NCI-H1092 (cell line): ENCODE measurements at places on chromosomes 1 and 21.

- no peak for DNase-seq
These were observed 192.8 kb upstream of the ADGRL2 start for GRCh38 chr1:81607924-81608323.

DNA sequence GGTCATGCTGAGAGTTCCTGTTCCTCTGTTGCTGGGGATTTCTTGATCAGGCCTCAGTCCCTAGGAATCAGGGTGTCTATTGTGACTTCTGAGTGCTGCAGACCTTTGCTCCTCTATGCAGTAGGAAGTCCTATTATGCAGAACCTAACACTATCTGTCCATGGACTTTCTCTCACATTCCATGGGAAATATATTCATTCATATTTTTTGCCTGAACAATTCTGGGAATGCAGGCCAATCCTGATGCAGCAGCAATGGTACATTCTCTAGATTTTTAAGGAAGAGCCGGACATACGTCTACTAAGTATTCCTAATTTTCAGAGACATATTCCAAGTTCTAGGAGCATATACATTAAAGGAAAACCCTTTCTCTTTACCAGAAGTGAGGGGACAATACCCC lies 61.1 kb upstream of the C1orf87 start:
- DNase-seq, result no peak

GRCh38 chr1:88892357-88892877 lies 1.1 kb upstream of the GTF2B start:
- no peak for DNase-seq

DNA sequence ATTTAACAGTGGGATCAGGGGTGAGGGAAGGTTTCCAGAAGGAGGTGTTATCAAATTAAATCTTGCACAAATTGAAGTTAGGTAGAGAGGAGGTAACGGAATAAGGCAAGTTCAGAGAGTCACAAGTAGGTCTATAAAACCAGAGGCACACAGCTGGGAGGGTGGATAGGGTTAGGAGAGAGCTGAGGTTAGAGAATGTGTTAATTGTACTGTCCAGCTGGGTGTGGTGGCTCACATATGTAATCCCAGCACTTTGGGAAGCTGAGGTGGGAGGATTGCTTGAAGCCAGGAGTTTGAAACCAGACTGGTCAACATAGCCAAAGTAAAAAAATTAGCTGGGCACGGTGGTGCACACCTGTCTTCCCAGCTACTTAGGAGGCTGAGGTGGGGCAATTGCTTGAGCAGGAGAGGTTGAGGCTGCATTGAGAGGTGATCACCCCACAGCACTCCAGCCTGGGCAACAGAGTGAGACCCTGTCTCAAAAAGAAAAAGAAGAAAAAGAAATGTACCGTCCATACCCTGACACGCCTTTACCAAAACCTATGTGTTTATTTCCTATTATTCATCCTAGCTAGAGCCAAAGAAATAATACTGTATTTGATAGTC lies 20.2 kb downstream of the SPATA45 start:
- no peak for DNase-seq

GRCh38 chr21:34801519-34802132 lies 132.8 kb downstream of the CLIC6 start:
- no peak for DNase-seq

DNA sequence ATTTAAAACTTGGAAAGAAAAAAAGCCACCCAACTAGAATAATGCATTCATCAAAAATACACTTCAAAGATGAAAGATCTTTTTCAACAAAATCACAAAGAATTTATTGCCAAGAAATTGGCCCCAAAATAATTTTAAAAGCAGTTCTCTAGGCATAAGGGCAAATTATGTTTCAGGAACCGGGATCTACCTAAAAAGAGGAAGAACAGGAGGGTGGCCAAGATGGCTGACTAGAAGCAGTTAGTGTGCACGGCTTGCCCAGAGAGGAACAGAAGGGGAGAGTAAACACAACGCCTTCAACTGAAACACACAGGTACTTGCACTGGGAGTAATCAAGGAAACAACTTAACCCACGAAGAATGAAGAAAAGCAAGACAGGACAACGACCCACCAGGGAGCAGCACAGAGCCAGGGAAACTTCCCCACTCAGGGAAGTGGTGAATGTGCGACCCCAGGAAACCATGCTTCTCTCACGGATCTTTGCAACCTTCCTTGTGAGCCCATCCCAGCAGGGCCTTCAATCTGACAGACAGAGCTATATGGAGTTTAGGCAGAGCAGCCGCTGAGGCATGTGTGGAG lies 46.1 kb downstream of the ACKR1 start:
- no peak for DNase-seq

GRCh38 chr1:77313491-77313890 lies 31.7 kb downstream of the AK5 start:
- DNase-seq, result no peak

DNA sequence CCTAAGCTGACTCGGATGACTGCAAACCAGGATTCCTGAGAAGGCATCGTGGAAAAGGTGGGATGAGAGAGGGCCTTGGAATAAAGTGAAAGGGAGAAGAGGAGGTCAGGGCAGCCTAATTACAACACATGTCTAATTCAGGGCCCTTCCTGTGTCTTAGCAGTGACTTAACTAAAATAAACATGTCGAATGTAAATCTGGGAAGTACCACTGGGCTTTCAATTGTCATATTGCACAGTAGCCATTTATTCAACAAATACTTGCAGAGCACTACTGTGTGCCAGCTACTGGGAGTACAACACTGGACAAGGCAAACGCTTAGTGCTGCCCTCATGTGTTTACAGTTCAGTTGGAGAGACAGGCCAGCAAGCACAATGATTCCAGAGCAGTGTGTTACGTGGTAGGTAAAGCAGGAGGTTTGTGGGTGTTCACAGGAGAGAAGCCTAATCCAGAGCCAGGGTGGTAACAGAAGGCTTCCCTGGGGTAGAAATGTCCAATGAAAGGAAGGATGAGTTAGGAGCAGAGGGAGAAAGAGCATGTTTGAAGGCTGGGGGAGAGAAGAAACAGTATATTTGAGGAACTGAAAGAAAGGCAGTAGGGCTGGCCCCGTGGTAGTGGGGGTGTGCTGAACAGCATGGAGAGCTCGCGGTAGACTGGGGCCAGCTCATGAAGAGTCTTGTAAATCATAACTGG lies 38.0 kb upstream of the RASAL2 start:
- no peak for DNase-seq

GRCh38 chr1:55632058-55632457 lies 416.9 kb upstream of the USP24 start:
- no peak for DNase-seq

DNA sequence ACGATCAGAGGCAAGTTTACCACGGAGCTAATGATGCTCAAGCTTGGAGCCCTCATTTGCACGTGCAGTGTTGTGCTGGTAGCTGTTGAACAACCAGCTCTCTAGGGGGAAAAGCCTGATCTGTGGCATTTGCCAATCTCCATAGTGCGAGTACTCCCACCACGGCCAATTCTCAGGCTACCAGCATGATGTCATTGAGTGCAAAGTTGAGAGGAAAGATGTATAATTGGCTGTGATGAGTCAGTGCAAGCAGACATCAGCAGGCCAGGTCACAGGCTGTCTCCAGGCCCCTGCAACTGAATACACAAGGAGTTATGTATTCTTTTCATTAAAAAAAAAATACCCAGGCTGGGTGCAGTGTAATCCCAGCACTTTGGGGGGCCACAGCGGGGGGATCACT lies 233.1 kb upstream of the VAMP3 start:
- no peak for DNase-seq

GRCh38 chr21:32921632-32922230 lies 104.0 kb upstream of the OLIG2 start:
- DNase-seq, result no peak

- DNase-seq, result no peak
These were observed 105.2 kb downstream of the ACBD6 start for GRCh38 chr1:180397175-180397574.
